ENCODE measurements at places on chromosomes 13 and 19.
A peak's percentile ranks its signal among the peaks of the same experiment; 100 is the strongest.

DNA sequence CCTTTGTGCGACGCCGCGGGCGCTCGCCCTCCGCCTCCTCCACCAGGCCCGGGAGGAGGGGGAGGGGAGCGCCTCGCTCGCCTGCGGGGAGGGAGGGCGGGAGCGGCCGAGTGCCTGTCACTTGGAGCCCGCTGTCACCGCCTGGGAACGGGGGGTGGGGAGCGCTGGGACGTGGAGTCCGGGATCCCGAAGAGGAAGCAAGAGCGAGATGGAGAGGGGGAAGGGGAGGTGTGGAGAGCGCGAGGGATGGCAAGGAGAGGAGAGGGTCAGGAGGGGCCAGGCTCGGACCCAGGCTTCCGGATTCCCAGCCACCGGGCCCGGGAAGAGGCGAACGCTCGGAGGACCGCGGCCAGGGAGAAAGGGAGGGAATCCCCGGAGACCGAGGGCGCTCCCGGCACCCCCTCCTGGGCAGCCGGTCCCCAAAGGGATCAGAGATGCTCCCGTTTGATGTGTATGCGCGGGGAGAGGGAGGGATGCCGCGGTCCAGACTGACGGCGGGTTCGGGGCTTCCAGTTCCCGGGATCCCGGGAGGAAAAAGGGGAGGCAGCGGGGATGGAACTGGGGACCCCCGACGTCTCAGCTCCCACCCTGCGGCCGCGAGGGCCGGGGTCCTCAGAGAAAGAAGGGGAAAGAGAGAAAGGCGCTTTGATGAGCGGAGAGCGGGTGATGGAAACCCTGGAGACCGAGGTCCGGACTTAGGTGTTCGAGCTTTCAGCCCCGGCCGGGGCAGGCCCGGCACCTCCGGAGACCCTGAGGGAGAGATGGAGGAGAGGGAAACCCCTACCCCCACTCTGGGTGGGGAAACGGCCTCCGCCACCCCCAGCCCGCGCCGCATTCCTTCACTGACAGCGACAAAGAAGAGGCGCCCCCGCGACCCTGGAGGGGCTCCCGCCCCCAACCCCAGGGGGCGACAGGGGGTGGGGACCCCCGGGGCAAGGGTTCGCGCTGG is 4.7 kb upstream of the DPF1 start:
- no peak for DNase-seq

GRCh38 chr19:37763488-37763887 is 15.9 kb downstream of the ZNF573 start:
- no peak for DNase-seq

GRCh38 chr13:29067306-29067945 is 247.3 kb downstream of the MTUS2 start:
- no peak for DNase-seq

- DNase-seq, result no peak
These were observed 142.3 kb upstream of the HTR2A start for GRCh38 chr13:47039106-47039505.

- DNase-seq, result no peak
These were observed 367.0 kb downstream of the NALCN start for GRCh38 chr13:101049166-101049850.

GRCh38 chr19:28586474-28586873 is 626.5 kb downstream of the UQCRFS1 start:
- DNase-seq, result no peak

GRCh38 chr19:33825556-33825955 is 28.9 kb downstream of the KCTD15 start:
- no peak for DNase-seq

GRCh38 chr19:51407511-51408131 is 9.8 kb downstream of the SIGLEC10 start:
- DNase-seq, result no peak

DNA sequence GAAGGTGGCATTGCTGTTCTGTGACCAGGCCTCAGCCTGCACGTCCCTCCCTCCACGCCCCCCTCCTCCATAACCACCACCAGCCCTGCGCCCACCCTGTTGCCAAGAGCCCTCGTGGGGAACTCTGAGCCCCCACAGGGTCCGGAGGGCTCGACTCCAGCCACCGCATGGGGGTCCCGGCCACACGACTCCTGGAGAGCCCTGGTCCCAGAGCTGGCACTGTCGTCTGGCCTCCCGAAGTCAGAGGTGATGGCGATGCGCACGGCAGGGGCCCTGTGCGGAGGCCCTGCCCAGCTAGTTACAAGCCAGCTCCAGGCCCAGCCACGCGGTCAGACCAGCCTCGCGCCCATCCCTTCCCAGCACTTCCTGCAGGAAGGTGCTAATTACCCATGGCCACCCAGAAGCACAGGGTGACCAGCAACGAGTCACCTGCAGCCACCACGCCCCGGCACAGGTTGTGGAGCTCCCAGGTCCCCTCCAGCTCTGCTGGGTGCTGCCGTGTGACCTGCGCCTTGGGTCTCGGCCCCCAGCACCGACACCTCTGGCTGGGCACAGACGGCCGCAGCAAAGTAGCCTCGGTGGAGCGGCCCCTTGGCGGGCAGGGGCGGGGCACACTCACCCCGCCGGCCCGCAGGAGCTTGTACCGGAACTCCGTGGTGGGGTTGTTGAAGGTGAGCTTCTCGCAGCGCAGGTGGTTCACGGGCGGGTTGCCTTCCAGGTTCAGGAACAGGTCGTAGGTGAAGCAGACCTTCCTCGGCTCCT is 49.6 kb downstream of the MLLT1 start:
- DNase-seq, result no peak

DNA sequence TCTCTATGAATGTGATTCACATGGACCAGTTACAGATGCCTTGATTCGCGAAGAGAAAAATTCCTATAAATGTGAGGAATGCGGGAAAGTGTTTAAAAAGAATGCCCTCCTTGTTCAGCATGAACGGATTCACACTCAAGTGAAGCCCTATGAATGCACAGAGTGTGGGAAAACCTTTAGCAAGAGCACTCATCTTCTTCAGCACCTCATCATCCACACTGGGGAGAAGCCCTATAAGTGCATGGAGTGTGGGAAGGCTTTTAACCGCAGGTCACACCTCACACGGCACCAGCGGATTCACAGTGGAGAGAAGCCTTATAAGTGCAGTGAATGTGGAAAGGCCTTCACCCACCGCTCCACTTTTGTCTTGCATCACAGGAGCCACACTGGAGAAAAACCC is 7.7 kb downstream of the ZNF543 start:
- DNase-seq, result no peak

DNA sequence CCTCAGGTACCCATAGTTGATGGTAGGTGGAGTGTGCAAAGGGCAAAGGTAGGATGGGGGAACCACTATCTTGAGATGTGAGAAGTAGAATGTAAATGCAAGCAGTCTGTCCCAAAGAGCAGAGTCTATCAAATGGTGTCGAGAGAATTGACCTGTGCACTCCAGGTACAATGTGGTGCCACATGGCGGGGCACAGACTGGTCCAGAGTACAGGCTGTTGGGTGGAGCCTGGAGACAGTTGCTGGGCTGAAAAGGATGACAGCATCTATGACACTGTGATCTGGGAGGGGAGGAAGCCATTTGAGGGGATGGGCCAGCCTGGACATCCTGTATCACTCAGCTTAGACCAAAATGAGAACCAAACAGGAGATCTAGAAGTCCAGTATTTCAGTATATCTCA is 180.6 kb downstream of the ABCC4 start:
- no peak for DNase-seq

- DNase-seq, result no peak
These were observed 44.0 kb downstream of the PCDH17 start for GRCh38 chr13:57675526-57675925.

- DNase-seq, result no peak
These were observed 10.6 kb downstream of the KHSRP start for GRCh38 chr19:6413721-6414643.

- no peak for DNase-seq
These were observed 7.0 kb upstream of the RB1 start for GRCh38 chr13:48296528-48296927.

DNA sequence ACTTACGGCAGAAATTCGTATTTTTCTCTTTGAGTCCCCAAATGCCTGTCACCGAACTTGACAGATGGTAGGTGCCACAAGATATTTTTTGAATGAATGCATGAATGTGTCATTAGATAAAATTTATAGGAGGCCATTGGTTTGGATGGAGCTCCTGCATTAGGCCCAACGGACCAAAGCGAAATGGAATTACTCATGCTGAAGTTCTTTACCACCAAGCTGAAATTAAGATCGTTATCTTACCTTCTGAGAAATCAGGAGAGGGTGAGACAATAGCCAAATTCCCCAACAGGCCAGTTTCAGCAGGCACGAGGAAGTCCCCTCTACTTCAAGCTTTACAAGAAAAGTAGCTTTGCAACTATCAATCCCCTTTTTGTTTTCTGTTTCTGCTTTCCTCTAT is 452.5 kb upstream of the ARGLU1 start:
- no peak for DNase-seq

DNA sequence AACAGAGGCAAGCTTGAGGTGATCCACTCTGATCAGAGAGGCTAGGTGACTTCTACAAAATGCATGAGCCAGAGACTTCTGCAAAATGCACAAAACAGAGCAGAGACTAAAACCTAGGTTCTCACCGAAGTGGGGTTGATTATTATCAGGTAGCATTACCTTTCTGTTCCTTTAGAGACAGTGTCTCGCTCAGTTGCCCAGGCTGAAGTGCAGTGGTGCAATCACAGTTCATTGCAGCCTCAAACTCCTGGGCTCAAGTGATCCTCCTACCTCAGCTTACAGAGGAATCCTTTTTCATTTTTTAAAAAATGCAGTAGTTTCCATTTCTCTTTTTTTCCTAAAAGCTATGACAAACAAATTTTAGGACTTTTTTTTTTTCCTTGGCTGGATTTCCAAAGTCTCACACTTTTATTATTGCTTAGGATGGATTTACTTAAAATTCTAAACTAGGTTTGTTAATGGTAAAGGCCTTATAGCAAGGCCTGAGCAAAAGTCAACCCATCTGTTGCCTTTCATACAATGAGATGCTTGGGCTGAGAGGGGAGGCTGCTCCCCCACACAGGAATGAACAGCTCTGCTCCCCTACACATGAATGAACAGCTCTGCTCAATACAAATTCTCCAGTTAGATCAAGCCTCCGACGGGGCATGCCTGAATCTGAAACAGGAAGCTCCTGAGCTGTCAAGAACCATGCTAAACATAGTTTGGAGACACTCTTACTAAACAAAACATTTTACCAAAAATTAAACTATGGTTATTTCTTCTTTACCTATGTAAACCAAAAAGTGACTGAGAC is 18.8 kb upstream of the TNFRSF19 start:
- no peak for DNase-seq

- DNase-seq, result no peak
These were observed 1209.7 kb upstream of the PCDH9 start for GRCh38 chr13:68439817-68440216.

DNA sequence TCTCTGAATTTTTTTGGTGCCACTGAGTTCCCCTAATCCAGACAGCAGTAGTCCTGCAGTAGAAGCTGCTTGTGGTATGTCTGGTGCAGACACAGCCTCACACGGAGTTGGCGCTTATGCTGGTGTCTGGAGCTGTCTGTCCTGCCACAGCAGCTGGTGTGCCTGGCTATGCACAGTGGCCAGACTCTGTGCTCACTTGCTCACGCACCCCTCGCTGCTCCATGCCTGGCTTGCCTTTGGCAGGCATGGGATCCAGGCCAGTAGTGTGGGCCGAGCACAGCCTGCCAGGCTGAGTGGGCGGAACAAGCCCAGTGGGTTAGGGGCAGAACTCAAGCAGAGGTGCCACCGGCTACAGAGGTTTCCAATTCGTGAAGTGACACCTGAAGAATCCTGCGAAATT is 845.9 kb upstream of the PCDH9 start:
- no peak for DNase-seq

GRCh38 chr19:55426042-55426441 is 17.1 kb downstream of the SHISA7 start:
- no peak for DNase-seq

GRCh38 chr13:108657519-108657918 is 28.1 kb downstream of the MYO16 start:
- no peak for DNase-seq

DNA sequence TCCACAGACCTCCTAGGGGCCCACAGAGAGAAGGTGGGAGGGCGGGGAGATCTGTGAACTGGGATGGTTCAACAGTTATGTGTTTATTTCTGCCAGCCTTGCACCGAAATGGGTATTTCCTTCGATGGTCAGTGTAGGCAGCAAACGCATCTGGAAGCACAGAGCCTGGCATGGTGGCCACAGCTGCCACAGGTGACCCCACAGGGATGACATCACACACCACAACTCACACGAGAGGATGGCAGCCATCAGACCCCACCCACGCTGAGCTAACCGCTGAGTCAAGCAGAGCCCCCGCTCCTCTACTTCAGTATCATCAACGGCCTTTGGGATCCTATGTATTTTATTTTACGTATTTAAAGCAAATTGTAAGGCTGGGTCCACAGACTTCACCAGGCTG is 37.4 kb downstream of the NAXD start:
- no peak for DNase-seq

DNA sequence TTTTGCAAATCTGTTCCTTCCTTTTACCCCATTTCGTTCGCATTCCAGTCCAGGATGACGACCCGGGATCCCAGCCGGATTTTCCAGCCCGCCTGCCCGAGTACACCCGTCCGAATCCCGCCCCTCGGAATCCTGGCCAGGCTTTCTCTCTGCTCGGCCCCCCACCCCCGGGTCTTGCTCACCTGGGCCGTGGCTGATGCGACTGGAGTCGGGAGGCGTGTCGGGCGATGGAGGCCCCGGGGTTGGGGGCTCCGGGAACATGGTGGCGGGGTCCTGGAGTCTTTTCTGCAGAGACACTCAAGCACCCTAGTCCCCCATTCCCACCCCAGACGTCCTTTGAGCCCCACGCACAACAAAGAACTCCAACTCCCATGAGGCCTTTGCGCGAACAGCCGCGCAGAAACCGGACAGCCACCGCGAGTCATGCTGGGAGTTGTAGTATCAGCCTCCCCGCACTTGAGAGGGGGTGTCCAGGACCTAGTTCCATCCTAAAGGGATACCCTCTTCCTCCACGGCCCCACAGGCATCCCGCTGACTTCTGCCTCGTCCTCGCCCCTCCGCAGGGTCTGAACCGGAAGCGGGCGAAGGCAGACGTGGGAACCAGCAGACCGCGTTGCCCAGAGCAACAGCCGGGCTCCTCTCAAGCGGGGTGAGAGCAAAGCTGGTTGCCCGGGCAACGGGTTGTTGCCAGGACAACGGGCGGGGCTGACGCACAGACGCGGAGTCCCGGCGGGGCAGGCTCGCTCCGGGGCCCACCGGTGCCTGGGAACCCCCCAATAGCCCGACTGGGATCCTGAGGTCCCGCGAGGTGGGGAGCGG is 1.1 kb downstream of the SYT5 start:
- peak; percentile 79 for DNase-seq

- no peak for DNase-seq
These were observed 1476.9 kb downstream of the EFNB2 start for GRCh38 chr13:105058517-105058916.

GRCh38 chr13:43865892-43866291 is 13.6 kb downstream of the CCDC122 start:
- no peak for DNase-seq
